ENCODE measurements at places on chromosomes 4 and X. TPM values are rescaled to one million over a fixed set of nuclear protein-coding genes. Genes with fewer than 3 reads are reported as not detected.

DNA sequence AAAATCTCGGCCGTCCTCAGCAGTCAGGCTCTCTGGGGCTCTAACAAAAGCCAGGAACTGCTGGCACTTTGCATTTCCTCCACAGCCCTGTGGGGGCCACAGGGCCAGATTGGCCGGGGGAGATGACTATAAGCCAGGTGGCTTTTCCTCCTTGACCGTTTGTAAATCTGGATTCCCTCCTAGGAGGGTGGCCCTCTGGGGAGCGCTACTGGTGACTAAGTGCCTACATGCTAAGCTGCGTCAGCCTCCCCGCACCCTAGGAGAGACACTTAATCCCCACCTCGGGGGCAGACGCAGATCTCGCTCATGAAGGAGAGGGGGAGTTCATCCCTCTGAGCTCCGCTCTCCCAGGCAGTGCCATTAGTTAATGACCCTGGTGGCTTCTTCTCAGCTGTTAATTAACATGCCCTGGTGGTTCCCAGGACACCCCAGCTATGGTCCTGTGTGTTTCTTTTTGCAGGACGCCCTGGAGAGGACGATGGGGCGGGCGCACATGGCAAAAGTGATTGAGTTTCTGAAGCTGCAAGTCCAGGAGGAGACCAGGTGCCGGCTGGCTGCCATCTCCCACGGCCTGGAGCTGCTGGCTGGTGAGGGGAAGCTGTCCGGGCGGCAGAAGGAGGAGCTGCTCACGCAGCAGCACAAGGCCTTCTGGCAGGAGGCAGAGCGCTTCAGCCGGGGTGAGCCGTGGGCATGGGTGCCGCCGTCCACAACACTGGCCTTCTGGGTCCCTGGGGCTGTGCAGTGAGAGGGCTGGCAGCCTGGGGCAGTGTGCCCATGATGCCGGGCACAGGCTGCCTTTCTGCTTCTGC is 41.6 kb downstream of the EVC start:
- H3K36me3 ChIP-seq, result no peaks in the 10 kb centered on the region
- no peak overlapping the region for H3K27ac ChIP-seq
- no peak for DNase-seq
- no peaks in the 10 kb centered on the region for H3K27me3 ChIP-seq
- no peak overlapping the region for H3K4me3 ChIP-seq

- H3K4me1 ChIP-seq, result no peaks in the 10 kb centered on the region
- no peaks in the 10 kb centered on the region for H3K27me3 ChIP-seq
- no peaks in the 10 kb centered on the region for H3K36me3 ChIP-seq
- no peak overlapping the region for H3K4me3 ChIP-seq
- H3K27ac ChIP-seq, result no peak overlapping the region
- DNase-seq, result no peak
Observed at GRCh38 chrX:18654875-18655836, 16.8 kb downstream of the RS1 start.

- no peak overlapping the region for H3K4me3 ChIP-seq
- DNase-seq, result no peak
- no peaks in the 10 kb centered on the region for H3K36me3 ChIP-seq
- no peaks in the 10 kb centered on the region for H3K27me3 ChIP-seq
- H3K4me1 ChIP-seq, result peaks cover 5% of the 10 kb centered on the region
Observed at GRCh38 chr4:5044341-5044740, 6.9 kb upstream of the STK32B start.

MUC7 gene
- not detected for total RNA-seq

DNA sequence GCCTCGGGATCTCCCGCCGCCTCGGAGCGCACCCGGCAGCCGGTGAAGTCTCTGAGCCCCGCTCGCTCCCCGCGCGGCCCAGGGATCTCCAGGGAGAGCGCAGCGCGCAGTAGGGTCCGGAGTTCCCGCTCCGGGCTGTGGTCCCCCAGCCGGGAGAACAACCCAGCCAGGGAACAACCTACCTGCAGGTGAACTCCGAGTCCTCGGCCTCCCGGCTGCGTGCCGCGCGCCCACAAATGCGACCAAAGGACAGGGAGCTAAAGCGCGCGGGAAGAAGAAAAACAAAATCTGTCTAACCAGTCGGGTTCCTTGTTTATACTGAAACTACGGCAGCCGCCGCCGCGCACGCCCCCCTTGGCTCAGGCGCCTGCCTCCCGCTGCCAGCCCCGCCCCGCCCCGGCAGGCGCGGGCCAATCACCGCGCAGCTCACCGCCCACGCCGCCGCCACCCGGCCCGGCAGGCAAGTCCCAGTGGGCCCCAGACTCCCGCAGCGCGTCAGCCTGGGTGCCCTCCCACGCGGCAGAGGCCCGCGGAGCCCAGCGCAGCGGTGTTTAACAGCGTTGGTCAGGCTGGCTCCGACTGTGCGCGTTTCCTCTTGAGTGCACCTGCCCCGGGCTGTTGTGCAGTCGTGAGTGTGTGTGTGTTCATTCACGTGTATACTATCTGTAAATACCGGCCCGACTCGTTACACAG is at the start of gene RASGEF1B:
Gene RASGEF1B (minus strand): TSS at position 320 of the 693 bp plus-strand sequence. CDS start 12,399 bp downstream, outside the sequence.
- H3K4me1 ChIP-seq, result peaks cover 17% of the 10 kb centered on the region
- H3K4me3 ChIP-seq, result peak within 1 kb of the TSS; percentile 90
- peak within 1 kb of the TSS; percentile 96 for H3K27ac ChIP-seq
- no peaks in the 10 kb centered on the region for H3K36me3 ChIP-seq
- no peaks in the 10 kb centered on the region for H3K27me3 ChIP-seq
- peak; percentile 99 for DNase-seq

GRCh38 chr4:168699224-168699878 is 202.5 kb downstream of the PALLD start:
- DNase-seq, result no peak
- H3K4me1 ChIP-seq, result no peaks in the 10 kb centered on the region
- no peak overlapping the region for H3K27ac ChIP-seq
- no peaks in the 10 kb centered on the region for H3K27me3 ChIP-seq

TDO2 gene
- total RNA-seq, result not detected

GRCh38 chrX:9707306-9708033 is 58.2 kb downstream of the GPR143 start:
- no peaks in the 10 kb centered on the region for H3K27me3 ChIP-seq
- H3K27ac ChIP-seq, result no peak overlapping the region
- H3K4me3 ChIP-seq, result no peak overlapping the region
- H3K4me1 ChIP-seq, result no peaks in the 10 kb centered on the region

DNA sequence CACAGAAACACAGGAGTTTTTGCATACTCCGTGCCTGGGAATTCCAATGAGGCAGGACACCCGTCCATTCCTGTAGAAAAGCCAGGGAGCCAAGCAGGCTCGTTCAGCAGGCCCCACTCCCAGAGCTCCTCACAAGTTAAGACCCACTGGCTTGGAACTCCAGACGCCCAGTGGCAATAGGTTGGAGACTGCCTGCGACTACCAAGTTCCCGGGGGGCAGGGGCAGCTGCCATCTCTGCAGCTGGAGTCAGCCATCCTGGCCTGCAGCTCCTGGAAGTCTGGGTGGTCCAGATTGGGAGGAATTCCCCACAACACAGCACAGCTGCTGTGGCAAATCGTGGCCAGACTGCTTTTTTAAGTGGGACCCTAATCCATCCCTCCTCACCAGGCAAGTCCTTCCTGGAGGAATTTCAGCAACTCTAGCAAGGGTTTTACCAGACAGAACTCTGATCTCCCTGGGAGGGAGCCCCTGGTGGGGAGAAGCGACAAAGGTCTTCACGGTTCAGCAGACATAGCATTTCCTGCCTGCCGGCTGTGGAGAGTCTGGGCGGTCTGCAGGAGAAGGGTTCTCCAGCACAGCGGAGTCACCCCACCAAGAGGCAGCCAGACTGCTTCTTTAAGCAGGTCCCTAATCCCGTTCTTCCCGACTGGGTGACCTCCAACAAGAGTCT is 231.9 kb downstream of the STPG2 start:
- no peak overlapping the region for H3K27ac ChIP-seq
- no peaks in the 10 kb centered on the region for H3K27me3 ChIP-seq
- no peaks in the 10 kb centered on the region for H3K36me3 ChIP-seq
- H3K4me3 ChIP-seq, result no peak overlapping the region

GRCh38 chr4:158915683-158916241 is 146.9 kb downstream of the FNIP2 start:
- no peak overlapping the region for H3K27ac ChIP-seq
- H3K27me3 ChIP-seq, result no peaks in the 10 kb centered on the region
- no peak overlapping the region for H3K4me3 ChIP-seq
- no peak for DNase-seq
- no peaks in the 10 kb centered on the region for H3K36me3 ChIP-seq
